ENCODE measurements at places on chromosomes 4 and X.

GRCh38 chr4:76449362-76449767 lies 14.3 kb downstream of the SHROOM3 start:
- no peak for DNase-seq

GRCh38 chrX:154829926-154830442 lies 4.5 kb downstream of the SMIM9 start:
- no peak for DNase-seq

DNA sequence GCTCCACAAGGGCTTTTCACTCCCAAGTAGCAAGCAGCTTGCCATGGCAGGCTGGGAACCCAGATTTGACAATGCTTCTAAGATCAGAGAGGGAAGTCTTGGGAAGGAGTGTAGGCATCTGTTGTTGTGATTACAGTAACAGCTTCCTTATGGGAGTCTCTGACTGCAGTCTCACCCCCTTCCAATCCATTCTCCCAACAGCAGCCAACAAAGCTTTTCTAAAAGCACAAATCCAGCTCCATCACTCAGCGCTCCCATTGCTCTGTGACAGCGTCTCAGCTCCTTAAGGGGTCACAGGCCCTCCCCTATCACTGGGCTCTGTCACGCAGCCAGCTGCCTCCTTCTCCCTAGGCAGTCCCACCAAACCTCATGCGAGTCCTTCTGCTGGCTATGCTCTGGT lies 7.1 kb downstream of the IGFBP7 start:
- DNase-seq = peak; percentile 70

- DNase-seq = no peak
Measured at GRCh38 chr4:36772154-36772516, 472.4 kb upstream of the NWD2 start.

DNA sequence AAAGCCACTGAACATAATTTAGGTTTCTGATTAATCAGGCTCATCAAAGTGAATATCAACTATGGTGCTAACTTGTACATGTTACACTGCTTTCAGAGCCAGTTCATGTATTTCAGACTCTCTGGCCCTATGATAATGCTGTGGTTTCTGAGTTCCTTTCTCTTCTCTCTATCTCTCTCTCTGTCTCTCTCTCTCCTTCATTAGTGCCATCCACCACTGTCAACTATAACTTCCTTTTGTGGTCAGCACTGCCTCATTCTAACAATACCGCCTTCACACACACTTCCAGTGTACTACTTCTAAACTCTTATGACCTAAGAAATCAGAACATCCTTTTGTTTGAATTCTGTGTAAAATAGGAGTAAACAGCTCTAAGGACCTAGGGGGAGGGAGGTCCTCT lies 907.1 kb downstream of the RPA4 start:
- DNase-seq = no peak
